ENCODE measurements at places on chromosomes 5 and 9. TPM values are rescaled to one million over a fixed set of nuclear protein-coding genes. Genes with fewer than 3 reads are reported as not detected.

- H3K27me3 ChIP-seq = peaks cover 3% of the 10 kb centered on the region
- H3K36me3 ChIP-seq = no peaks in the 10 kb centered on the region
- no peak for DNase-seq
- no peak overlapping the region for H3K4me3 ChIP-seq
- no peaks in the 10 kb centered on the region for H3K4me1 ChIP-seq
These were observed 66.7 kb downstream of the TARS1 start for GRCh38 chr5:33507426-33507825.

DNA sequence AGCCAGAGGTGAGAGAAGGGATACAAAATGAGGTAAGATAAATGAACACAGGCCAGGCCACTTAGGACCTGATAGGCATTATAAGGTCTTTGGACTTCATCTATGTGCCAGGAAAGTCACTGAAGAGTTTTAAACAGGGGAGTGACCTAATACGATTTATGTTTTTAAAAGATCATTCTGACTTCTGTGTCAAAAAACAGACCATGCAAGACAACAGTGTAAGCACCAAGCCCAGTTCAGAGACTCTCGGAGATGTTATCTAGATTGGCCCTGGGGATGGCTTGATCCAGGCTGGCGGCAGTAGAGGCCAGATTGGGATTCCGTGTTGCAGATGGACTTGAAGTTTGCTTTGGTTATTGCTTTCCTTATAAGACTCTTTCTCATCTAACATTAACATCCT lies 43.0 kb upstream of the DPYSL3 start:
- no peak overlapping the region for H3K4me3 ChIP-seq
- H3K27me3 ChIP-seq = peaks cover 7% of the 10 kb centered on the region
- DNase-seq = no peak
- H3K4me1 ChIP-seq = no peaks in the 10 kb centered on the region
- no peaks in the 10 kb centered on the region for H3K36me3 ChIP-seq

- peak overlapping the region; percentile 36 for H3K27ac ChIP-seq
- peaks cover 24% of the 10 kb centered on the region for H3K4me1 ChIP-seq
- DNase-seq = no peak
- H3K27me3 ChIP-seq = no peaks in the 10 kb centered on the region
- H3K4me3 ChIP-seq = no peak overlapping the region
These were observed 58.0 kb downstream of the DOCK2 start for GRCh38 chr5:169695025-169695625.

- DNase-seq = no peak
- H3K27ac ChIP-seq = no peak overlapping the region
- H3K4me3 ChIP-seq = no peak overlapping the region
- no peaks in the 10 kb centered on the region for H3K36me3 ChIP-seq
These were observed 82.7 kb downstream of the SHC3 start for GRCh38 chr9:89095761-89096528.

- no peak overlapping the region for H3K27ac ChIP-seq
- H3K4me1 ChIP-seq = no peaks in the 10 kb centered on the region
- no peak for DNase-seq
- H3K4me3 ChIP-seq = no peak overlapping the region
These were observed 104.0 kb downstream of the ATP10B start for GRCh38 chr5:160747987-160748386.

DNA sequence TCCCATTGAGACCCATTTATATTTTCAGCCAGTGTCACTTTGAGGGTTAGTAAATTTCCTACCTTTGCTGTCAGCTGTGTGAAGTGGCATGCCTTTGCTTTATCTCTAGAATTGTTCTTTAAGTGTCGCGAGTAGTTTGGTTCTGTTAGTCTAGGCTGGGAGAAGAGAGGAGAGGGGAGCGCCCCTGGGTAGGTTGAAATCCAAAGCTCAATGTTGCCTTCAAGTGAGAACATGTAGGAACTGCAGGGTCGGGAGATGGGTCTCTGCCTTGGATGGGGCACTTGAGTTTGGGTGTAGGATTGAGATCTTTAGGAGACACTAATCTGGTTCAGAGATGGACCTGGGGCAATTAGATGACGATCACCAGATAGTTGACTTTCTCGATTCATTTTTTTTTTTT lies 46.3 kb downstream of the STC2 start:
- peaks cover 11% of the 10 kb centered on the region for H3K4me1 ChIP-seq
- DNase-seq = no peak
- no peak overlapping the region for H3K4me3 ChIP-seq
- H3K27me3 ChIP-seq = peaks cover 43% of the 10 kb centered on the region
- no peak overlapping the region for H3K27ac ChIP-seq
- H3K36me3 ChIP-seq = peaks cover 9% of the 10 kb centered on the region

GRCh38 chr9:93223260-93224180 lies 39.6 kb downstream of the WNK2 start:
- no peak for DNase-seq
- H3K4me3 ChIP-seq = no peak overlapping the region
- H3K36me3 ChIP-seq = no peaks in the 10 kb centered on the region
- H3K27me3 ChIP-seq = peaks cover 30% of the 10 kb centered on the region
- H3K27ac ChIP-seq = no peak overlapping the region

- H3K27me3 ChIP-seq = peaks cover 2% of the 10 kb centered on the region
- H3K4me3 ChIP-seq = no peak overlapping the region
- no peaks in the 10 kb centered on the region for H3K36me3 ChIP-seq
- DNase-seq = no peak
- H3K4me1 ChIP-seq = no peaks in the 10 kb centered on the region
- no peak overlapping the region for H3K27ac ChIP-seq
These were observed 77.3 kb upstream of the MAN2A1 start for GRCh38 chr5:109612278-109612905.

DNA sequence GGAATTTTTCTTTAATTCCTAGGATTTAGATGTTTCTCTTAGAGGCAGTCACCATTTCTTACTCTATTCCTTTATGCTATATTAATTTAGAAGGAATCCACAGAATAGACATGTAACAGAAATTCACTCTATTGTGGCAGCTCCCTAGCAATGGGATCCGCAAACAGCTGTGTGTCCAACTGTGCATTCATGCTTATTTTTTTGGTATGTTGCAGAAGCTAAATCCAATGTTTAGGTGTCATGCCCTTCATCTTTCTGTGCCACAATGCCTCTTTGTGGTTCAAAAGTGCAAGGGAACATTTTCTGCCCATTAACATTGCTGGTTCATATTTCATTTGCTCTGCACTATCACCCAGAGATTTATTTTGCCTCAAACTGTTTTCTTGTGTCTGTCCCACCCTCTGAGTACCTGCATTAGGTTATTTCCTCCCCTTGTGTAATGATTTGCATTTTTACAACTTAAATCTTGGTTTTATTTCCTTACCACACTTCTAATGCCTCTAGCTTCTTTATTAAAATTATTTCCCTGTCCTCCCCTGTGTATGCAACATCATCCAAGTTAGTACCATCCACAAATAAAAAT lies 816.5 kb downstream of the EFNA5 start:
- H3K36me3 ChIP-seq = no peaks in the 10 kb centered on the region
- no peaks in the 10 kb centered on the region for H3K4me1 ChIP-seq
- DNase-seq = no peak
- H3K27ac ChIP-seq = no peak overlapping the region
- H3K4me3 ChIP-seq = no peak overlapping the region

DNA sequence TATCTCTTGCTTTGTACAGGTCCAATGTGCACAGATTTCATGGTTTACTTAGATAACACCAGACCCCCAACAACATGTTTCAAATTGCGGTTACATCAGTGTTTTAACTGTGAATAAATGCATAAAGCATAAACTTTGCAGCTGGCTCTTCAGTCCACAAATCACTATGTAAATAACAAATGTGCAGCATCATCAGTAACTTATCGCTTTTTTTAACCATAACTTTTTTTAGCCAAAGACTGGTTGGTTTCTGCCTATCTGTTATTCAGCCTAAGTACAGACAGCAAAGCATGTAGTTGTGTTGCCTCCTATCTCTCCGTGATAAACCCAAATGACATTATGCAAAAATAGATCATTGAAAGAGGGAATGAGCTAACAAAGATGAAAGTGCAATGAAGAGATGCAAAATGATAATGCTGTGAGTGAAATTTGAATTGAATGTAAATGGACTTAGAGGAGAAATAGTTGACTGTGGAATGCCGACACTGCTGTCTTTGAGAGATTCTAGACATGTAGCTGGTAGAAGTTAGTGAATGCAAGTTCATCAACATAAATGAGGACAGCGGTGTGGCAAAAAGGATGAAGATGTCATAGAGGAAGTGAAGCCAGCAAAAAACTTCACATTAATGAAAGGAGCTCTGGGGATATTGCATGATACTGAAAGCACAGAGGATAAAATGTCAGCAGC lies 108.8 kb downstream of the PDE8B start:
- DNase-seq = no peak
- H3K27me3 ChIP-seq = peaks cover 13% of the 10 kb centered on the region
- H3K4me3 ChIP-seq = no peak overlapping the region
- no peaks in the 10 kb centered on the region for H3K4me1 ChIP-seq
- H3K36me3 ChIP-seq = no peaks in the 10 kb centered on the region
- H3K27ac ChIP-seq = no peak overlapping the region

DNA sequence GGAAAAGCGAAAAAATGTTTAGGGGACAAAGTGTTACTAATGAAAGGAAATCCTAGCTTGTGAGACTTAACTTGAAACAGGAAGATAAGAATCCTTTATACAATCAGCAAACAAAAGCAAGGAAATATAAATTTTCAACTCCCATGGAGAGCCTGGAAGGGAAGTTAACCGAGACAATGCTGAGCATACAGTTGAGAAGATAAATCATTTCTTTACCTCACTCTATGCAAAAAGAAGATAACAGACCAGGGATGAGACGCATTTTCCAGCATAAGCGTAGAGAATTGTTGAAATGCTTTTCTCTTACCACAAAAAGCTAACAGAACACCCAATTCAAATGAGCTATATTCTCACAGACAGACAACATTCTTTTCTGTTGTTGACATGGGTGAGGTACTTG lies 309.6 kb downstream of the CWC27 start:
- no peak overlapping the region for H3K27ac ChIP-seq
- H3K4me1 ChIP-seq = peaks cover 11% of the 10 kb centered on the region
- DNase-seq = no peak
- H3K27me3 ChIP-seq = peaks cover 12% of the 10 kb centered on the region
- H3K4me3 ChIP-seq = no peak overlapping the region

- H3K36me3 ChIP-seq = no peaks in the 10 kb centered on the region
- peaks cover 7% of the 10 kb centered on the region for H3K27me3 ChIP-seq
- H3K4me1 ChIP-seq = no peaks in the 10 kb centered on the region
These were observed 138.3 kb downstream of the RFK start for GRCh38 chr9:76255781-76256455.

DNA sequence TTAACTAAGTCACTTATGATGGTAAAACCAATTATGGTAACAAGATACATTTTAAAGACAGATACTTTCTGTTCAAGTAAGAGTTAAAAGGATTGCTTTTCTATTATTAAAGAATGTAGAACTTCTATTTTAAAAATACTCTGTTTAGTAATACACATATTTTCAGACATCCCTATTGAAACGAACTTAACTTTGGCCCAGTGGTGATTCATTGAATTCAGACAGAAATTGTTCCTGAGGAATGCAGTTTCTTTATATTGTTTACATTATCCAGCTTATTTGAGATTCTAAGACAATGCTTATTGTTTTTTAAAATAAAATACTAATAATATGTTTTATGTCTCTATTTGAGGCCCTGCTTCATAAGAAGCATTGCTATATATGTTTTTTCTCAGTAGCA lies 816.4 kb downstream of the SEMA5A start:
- H3K27me3 ChIP-seq = no peaks in the 10 kb centered on the region
- no peak overlapping the region for H3K4me3 ChIP-seq
- no peak for DNase-seq
- no peaks in the 10 kb centered on the region for H3K4me1 ChIP-seq
- no peak overlapping the region for H3K27ac ChIP-seq

- no peak overlapping the region for H3K4me3 ChIP-seq
- H3K4me1 ChIP-seq = peaks cover 19% of the 10 kb centered on the region
- H3K36me3 ChIP-seq = no peaks in the 10 kb centered on the region
- no peaks in the 10 kb centered on the region for H3K27me3 ChIP-seq
- H3K27ac ChIP-seq = no peak overlapping the region
These were observed 255.8 kb upstream of the SLC24A2 start for GRCh38 chr9:20044686-20045085.

DNA sequence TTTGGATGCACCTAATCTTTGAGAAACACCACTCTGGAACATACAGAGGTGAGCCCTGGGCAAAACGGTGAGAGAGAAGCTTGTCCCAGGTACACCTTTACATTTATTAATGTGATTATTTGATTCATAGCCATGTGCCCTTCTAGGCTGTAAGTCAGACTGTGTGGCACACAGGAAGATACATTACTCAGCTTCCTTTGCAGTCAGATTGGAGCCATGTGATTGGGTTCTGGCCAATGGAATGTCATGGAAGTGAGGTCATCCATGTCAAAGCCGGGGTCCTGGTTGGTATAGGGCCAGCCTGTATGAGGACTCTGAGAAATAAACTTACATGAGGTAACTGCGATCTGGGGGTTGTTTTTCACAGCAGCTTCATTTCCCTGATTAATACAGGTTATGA lies 106.8 kb upstream of the CD180 start:
- no peaks in the 10 kb centered on the region for H3K36me3 ChIP-seq
- peaks cover 54% of the 10 kb centered on the region for H3K4me1 ChIP-seq
- no peaks in the 10 kb centered on the region for H3K27me3 ChIP-seq
- no peak for DNase-seq
- H3K4me3 ChIP-seq = no peak overlapping the region

- H3K36me3 ChIP-seq = peaks cover 35% of the 10 kb centered on the region
- H3K4me3 ChIP-seq = peak overlapping the region; percentile 46
- H3K4me1 ChIP-seq = peaks cover 54% of the 10 kb centered on the region
- no peak overlapping the region for H3K27ac ChIP-seq
- no peak for DNase-seq
These were observed 11.5 kb downstream of the ADAM19 start for GRCh38 chr5:157563929-157564716.

DNA sequence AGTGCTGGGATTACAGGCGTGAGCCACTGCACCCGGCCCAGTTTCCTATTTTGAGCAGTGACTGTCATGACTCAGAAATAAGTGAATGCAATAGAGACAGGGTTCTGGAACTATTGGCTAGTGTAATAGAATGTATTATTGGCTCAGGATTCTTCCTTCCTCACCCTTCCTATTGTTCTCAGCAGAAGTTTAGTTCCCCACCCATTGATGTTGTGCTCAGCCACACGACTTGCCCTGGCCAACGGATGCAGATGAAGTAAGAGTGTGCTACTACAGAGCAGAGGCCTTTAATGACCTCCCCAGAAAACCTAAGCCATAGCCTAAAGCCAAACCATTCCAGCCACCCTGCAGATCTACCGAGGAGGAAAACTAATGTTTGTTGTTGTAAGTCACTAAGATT lies 287.9 kb downstream of the AGTPBP1 start:
- H3K4me1 ChIP-seq = no peaks in the 10 kb centered on the region
- H3K27me3 ChIP-seq = peaks cover 37% of the 10 kb centered on the region
- H3K27ac ChIP-seq = no peak overlapping the region
- H3K36me3 ChIP-seq = no peaks in the 10 kb centered on the region
- H3K4me3 ChIP-seq = no peak overlapping the region

The SRA1 gene
- 61.4 TPM for total RNA-seq

The GRM6 gene
- total RNA-seq = not detected

The FOXB2 gene
- total RNA-seq = not detected

The NFIB gene
- not detected for total RNA-seq

The OGN gene
- total RNA-seq = not detected

The SLC6A18 gene
- not detected for total RNA-seq

The C9orf72 gene
- total RNA-seq = 4.0 TPM

The GDNF gene
- not detected for total RNA-seq

The CCDC180 gene
- 2.3 TPM for total RNA-seq

Data from natural killer cell treated with Interleukin-12 subunit alpha and Interleukin-12 subunit beta and Interleukin-15 and Interleukin-18, amount 100 ng/mL, for 72 hours (primary cell).